Activated CD4-positive, CD25-positive, alpha-beta regulatory T cell treated with anti-CD3 and anti-CD28 coated beads, Interleukin-2, amount 50 U/mL, for 16 hours (primary cell): ENCODE measurements at places on chromosomes 2 and 18.
A peak's percentile ranks its signal among the peaks of the same experiment; 100 is the strongest.

DNA sequence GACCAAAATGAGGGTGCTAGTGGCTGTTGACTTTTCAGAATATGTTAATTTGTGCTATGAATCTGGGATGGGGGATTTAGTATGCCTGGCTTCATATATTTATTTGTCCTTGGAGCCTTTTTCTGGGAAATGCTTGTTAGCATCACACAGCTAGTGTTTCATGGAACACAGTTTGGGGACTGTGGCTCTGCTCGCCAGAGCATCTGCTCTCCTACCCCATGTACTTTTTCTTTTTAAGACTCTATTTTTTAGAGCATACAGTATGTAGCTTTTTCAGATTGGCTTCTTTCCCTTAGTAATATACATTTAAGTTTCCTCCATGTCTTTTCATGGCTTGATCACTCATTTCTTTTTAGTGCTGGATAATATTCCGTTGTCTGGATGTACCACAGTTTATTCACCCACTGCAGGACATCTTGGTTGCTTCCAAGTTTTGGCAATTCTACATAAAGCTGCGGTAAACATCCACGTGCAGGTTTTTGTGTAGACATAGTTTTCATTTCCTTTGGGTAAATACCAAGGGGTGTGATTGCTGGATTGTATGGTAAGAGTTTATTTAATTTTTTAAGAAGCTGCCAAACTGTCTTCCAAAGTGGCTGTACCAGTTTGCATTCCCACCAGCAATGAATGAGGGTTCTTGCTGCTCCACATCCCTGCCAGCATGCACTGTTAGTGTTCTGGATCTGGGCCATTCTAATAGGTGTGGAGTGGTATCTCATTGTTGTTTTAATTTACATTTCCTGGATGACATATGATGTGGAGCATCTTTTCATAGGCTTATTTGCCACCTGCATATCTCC is 44.1 kb downstream of the EFR3B start:
- DNase-seq = no peak

DNA sequence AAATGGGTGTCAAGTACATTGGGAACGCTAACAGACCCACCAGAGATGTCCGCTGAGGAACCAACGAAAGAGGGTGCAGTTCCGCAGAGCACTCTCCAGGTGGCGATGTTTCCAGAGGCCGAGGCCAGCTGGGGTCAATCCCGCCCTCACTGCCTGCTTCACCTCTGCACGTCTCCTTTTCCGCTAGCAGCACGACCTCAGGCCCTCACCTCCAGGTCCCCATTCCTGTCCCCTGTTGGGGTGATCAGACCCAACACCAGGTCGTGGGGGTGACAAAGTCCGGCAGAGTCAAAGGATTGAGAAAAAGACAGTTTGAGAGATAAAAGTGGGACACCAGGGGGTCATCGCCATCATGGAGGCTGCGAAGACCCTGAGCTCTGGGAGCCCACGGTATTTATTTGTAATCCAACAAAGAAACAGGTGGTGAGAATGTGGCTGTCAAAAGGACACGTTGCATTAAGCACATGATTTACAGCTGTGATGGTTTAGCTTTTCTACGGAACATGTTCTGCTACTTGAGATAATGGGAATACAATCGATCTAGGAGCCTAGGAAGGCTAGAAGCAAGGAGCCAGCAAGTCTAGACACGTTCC is 27.3 kb downstream of the ZAP70 start:
- DNase-seq = no peak

- DNase-seq = no peak
Measured at GRCh38 chr2:187310701-187311100, 137.4 kb downstream of the CALCRL start.

GRCh38 chr2:226813148-226813701 is 13.6 kb upstream of the IRS1 start:
- no peak for DNase-seq

GRCh38 chr2:200752332-200752731 is 59.4 kb upstream of the BZW1 start:
- DNase-seq = no peak

- DNase-seq = no peak
Measured at GRCh38 chr2:214019229-214019972, 391.5 kb upstream of the VWC2L start.

DNA sequence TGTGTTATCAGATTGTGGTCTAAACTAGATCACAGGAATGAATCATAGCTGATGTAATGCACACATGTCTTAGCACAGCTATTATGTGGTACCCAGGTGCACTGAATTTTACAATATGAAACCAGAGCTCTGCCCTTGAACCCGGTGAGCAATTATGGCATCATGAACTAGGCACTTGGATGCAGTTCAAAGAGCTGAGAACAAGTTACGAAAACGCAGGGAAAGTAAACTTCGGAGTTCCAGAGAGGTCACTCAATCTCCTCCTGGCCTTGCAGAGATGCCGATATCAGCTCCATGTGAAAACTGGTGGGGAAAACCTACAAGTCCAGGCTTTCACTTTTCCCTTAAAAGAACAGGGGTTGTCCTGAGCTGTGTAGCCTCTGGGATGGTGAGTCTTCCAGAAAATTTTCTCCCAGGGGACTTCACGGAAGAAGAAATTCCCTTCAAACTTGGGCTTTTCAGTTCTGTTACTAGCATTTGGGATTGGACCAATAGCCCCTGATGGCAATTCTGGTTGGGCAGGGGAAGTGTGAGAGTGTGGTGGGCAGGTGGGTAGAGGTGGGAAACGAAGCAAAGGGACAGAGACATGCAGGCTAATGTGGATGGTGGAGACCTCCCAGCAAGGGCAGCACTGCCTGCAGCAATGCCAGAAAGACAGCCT is 71.1 kb upstream of the SH3BP4 start:
- DNase-seq = no peak

DNA sequence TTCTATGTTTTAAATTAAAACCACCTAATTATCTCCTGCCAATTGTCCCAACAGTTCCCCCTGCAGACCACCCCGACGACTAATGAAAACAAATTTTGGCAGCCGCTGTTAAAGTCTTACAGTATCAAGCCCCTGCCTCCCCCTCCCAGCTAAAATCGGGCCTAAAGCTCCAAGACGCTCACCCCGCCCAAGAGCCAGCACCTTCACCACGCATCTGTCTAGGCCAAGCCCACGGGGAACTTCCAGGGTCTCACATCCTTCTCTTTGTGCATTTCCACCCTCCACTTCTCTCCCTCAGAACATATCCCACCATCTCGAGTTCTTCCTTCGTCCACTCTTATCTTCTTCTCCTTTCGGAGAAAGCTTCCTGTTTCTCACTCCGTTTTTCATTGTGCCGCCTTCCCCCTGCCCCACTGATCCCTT is 445 bp downstream of the PRPF40A start:
- peak; percentile 6 for DNase-seq

GRCh38 chr18:2559249-2559648 is 12.1 kb downstream of the METTL4 start:
- no peak for DNase-seq

DNA sequence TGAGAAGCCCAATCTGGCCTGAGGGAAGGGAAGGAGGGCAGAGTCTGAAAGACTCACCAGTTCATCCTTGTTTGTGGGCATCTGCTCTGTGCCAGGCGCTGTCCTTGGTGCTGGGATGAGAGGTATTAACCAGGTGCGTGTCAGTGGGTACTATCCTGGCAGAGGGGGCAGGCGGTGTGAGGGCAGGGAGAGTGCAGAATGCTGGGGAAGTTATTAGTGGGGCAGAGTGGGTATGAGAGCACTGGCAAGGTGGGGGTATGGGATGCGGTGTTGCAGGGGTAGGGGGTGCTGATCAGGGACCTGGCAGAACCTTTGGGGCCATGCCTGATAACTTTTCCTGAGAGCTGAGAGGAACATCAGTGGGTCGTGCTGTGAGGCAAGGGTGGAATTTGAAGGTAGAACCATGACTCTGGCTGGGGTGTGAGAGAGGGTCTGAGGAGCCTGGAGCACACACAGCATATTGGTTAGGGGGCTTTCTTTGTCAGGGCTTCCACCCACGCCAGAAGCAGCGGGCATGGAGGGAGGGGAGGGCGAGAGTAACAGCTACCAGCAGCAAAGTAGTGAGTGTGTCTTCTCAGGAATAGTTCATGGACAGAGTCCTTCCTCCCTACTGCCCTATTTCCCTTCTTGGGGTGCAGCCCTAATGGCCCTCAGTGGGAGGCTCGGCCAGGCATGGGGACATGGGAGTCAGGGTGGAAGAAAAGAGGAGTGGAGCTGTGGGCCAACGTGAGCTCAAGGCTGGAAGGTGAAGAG is 290.7 kb downstream of the CYP26B1 start:
- no peak for DNase-seq

GRCh38 chr18:52242711-52243110 is 97.3 kb upstream of the DCC start:
- no peak for DNase-seq

DNA sequence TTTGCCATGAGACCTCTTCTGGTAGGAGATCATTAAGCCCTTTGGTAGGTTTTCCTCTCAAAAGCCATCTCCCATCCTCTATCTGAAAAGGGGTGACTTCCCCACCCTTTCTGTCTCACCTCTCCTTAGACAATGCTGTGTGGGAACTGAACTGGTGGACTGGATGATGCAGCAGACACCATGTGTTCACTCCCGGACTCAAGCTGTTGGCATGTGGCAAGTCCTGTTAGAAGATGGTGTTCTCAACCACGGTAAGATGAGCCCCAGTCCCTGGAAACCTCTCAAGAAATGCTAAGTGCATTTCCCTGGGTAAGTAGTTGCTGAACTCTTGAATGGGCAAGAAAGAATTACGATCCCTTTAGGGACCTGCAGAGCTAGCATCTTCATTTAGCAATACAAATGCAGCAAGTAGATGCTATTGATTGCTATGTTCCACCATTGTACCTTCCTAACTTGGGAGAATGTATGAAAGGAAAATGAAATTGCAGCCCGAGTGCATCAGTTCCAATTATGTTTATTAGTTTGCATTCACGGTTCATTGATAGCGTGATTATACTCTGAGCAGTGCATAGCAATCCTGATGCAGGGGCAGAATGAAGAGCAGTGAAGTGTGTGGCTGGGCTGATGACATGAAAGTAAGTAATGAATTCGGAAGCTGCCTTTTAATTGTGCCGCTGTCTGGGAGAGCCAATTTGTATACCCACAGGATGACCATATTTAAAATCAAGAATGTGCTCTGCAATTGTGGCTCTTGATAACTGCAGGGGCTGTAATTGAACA is 110.0 kb upstream of the MAP3K20 start:
- DNase-seq = no peak

- no peak for DNase-seq
Measured at GRCh38 chr2:167954495-167954894, 292.9 kb downstream of the STK39 start.

DNA sequence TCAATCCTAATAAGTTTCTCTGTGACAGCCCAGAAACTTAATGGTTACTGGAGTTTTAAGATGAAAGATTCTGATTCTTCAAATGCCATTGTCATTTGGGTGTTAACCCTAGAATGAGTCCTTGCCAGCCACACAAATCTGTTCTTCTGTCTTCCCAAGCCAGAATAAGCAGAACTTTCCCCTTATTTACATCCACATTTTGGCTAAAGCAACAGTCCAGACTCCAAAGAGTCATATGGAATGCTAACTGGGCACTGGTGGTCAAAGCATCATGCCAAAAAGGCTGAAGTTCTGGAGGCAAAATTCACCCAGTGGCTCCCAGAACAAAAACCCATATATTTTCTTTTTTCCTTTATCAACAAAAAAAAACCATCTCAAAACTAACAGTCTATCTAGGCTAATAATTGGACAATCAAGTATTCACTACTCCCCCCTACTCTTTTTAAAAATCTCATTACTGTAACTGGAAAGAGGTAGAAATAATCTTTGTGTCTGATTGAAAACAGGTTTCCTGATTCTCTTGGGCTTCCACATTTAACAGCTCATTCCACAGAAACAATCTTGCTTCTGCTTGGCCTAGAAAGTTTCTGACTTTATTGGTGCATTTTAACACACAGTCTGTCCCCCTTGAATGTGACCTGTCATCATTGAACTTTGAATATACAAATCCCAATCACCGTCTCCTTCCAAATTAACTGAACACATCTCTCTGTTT is 89.6 kb upstream of the SETBP1 start:
- no peak for DNase-seq

DNA sequence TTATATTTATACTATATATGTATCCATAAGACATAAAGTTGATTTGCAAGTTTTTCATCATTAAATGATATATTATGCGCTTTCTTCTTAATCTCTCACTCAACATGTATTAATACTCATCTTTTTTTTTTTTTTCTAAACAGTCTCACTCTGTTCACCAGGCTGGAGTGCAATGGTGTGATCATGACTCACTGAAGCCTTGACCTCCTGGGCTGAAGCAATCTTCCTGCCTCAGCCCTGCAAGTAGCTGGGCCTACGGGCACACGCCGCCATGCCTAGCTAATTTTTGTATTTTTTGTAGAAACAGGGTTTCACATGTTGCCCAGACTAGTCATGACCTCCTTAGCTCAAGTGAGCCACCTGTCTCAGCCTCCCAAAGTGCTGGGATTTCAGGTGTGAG is 51.4 kb upstream of the MAP4K3 start:
- DNase-seq = no peak

DNA sequence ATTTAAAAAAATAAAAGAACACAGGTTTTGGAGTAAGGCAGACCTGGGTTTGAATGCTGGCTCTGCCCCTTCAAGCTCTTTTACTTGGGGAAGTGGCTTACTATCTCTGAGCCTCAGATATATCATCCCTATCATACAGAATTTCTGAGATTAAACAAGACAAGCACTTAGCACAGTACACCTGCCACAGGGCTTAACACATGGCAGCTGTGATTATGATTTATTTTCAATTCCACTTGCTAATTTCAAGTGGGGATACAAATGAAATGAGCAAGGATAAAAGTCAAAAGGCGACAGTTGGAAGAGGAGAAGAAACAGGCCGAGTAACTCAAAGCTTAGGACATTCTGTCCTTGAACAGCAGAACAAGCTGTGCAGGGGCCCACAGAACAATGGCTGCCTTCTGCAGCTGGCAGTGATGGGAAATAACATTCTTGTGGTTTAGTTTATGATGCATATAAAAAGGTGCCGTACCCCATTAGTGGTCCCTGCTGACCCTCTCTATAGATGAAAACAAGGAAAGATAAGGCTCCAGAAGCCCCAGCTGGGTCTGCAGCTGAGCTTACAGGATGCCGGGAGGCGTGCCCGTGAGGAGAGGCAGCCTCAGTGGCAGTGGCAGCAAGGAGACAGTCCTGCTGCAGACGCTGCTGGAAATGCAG is 45.3 kb downstream of the KIF3C start:
- no peak for DNase-seq

GRCh38 chr2:239803102-239803765 is 221.9 kb downstream of the NDUFA10 start:
- no peak for DNase-seq
